Thoracic aorta endothelial cell (primary cell): ENCODE measurements at places on chromosomes 6 and 20. TPM values are rescaled to one million over a fixed set of nuclear protein-coding genes. Genes with fewer than 3 reads are reported as not detected.

The CASP8AP2 gene
- total RNA-seq = 29.3 and 32.6 TPM in 2 replicates

The PHF10 gene
- 58.0 and 62.6 TPM in 2 replicates for total RNA-seq

The SNAP25 gene
- not detected in 2 replicates for total RNA-seq

The VSTM2L gene
- total RNA-seq = 0.13 TPM in 1 of 2 replicates, not detected in the other

The GMPR gene
- 20.1 and 25.0 TPM in 2 replicates for total RNA-seq

The MYCT1 gene
- 166 and 184 TPM in 2 replicates for total RNA-seq

The SOBP gene
- 3.7 and 6.0 TPM in 2 replicates for total RNA-seq

The PSORS1C2 gene
- total RNA-seq = not detected in 2 replicates

The TRERF1 gene
- 0.27 and 1.2 TPM in 2 replicates for total RNA-seq

The RIPOR3 gene
- not detected in 2 replicates for total RNA-seq

The PI16 gene
- total RNA-seq = not detected in 2 replicates

The DNAH8 gene
- 0.07 and 0.13 TPM in 2 replicates for total RNA-seq

The KCNG1 gene
- 0.40 and 1.5 TPM in 2 replicates for total RNA-seq
